Activated T-cell treated with anti-CD3 and anti-CD28 coated beads for 4 hours (primary cell): ENCODE measurements at places on chromosomes 7 and 10.

DNA sequence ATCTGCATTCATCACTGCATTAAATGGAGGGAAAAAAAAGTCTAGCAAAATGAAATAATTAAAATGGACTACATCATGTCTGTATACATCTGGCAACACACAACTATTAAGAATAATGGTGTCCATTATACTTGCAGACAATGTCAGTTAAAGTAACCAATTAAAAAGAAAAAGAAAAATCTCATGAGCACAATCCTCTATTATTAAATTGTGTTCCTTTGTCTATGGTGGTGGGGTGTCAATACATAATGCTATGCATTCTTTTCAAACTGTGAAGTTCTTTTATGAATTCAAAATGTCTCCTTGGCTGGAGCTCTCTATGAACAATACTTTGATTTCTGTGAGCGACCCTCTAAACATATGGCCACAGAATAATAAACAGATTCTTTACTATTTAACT, 63.5 kb downstream of the NRP1 start:
- no peak for DNase-seq

GRCh38 chr10:75859141-75859540, 427.7 kb downstream of the LRMDA start:
- DNase-seq: no peak

DNA sequence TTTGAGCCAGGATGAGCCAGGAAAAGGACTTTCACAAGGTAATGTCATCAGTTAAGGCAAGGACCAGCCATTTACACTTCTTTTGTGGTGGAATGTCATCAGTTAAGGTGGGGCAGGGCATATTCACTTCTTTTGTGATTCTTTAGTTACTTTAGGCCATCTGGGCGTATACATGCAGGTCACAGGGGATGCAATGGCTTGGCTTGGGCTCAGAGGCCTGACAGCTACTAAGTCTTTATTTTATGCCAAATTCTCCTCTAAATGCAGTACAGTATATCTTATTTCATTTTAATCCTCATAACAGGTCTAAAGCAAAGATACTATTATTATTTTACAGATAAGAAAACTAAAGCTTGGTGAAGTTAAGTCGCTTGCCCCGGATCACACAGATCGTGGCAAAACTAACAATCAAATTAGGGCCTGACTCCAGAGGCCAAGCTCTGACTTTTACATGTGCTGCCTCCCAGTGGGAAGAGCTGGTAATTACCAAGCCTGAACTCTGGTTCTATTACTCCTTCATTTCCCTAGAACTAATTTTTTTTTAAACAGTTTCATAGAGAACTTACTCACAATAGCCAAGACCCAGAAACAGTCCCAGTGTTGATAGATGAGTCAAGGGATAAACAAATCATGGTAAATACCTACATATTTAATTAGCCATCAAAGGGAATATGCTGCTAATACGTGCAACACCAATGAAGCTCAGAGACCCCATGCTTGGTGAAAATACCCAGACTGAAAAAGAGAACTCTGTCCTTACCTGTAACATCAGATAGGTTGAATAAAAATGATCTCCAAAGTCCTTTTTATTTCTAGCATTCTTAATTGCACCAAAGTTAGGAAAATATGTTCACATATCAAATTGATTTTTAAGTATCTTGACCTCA, 35.4 kb downstream of the C7orf25 start:
- DNase-seq: peak; percentile 32

DNA sequence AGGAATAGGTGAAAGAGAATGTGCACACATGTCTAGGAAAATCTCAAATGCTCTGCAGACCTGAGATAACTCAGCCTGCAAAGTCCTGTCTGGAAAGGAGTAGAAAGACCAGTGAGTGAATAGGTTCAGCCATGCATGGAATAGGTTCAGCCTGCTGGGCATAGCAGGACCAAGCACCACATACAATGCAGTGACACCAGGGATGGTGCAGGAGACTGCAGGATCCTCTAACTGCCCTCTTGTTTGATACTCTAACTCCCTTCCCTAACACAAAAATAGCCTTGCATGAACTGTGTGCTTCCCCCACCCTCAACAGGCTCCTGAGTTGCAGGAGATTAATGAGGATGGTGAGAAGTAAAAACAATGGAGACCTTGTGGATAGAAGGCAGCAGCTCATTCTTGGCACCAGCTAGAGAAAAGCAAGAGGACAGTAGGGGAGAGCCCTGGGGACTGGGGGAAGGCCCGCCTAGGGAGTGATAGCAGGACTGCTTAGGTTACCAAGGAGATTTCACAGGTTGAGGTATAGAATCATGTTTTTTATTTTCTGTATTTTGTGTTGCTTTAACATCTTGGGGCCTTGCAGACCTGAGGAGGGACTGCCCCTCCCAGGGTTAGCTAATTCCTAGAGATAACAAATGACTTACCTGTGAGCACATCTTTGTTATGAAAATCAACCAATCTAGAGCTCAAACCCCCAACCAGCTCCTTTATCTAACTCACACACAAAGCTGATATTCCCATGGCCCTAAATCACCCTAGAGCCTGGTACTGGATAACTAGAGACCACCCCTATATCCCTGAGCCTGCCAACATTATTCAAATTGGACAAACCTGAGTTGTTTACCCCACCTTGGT, 187.8 kb downstream of the PLPP4 start:
- DNase-seq: no peak

DNA sequence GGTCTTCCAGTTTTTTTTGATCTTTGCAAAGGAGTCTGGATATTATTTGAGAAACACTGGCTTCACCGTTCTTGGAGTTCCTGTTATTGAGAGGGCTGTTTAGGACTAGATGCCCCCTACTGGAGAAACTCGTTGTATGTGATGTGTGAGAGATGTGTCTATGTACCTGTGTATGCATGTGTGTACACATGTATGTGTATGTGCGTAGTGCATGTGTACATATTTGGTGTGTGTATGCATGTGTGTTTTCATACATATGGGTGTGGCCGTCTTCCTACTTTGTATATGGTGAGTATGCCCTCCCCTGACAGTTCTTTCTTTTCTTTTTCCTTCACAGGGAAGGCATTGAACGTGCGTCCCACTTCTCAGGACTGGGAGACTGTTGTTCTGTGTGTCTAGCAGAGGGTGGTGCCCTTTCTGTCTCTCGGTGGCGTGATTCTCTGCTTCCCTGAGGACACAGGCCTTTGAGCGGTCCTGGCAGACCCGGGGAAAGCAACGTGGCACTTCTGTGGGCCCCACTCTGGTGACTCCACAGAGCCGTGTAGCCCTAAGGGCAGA, 3.0 kb upstream of the CALHM3 start:
- DNase-seq: no peak
